ENCODE measurements at places on chromosomes 13 and 19.

DNA sequence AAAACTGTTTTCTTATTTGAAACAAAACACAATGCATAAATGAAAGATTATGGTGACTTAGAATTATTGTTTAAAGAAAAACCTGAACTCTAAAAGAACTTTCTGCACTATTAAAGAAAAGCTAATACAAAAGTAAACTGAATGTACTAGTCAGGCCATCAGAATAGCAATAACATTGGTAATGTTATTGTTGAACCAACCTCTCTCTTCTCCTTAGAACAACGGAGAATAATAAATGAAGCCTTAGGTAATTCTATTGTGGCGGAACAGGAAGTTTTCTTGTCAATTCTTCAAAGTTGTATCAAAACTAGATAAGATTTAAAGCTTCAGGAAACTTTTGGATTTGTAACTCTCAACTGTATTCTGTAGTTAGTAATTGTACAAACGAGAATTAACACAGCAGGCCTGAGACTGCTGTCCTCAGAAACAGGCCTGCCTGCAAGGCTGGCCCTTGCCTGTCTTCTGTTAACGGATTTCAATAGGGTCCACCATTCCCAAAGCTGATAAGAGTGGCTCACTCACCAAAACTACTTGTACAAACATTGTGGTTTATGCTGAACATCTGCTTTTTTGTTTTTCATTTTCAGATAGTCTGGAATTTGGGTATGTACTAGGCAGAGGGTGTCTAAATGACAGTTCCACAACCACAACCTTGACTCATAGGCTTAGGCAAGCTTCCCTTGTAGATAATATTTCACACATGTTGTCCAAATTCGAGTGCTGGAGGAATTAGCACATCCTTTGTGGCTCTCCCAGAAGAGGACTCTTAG is 825.8 kb downstream of the GPC5 start:
- DNase-seq: no peak

DNA sequence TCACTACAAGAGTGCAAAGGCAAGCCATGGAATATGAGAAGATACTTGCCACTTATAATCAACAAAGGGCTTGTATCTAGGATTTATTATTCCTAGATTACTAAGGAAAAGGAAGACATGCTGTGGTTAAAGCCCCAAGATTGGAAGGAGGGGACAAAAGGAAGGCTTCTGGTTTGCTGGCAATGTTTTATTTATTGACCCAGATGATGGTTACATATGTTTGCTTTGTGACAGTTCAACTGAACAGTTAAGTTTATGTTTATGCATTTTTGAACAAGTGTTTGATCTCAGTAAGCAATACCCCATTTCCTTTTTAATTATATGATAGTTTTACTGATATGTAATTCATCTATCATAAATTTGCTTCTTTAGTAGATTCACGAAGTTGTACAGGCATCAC is 40.3 kb downstream of the CDADC1 start:
- DNase-seq: no peak

DNA sequence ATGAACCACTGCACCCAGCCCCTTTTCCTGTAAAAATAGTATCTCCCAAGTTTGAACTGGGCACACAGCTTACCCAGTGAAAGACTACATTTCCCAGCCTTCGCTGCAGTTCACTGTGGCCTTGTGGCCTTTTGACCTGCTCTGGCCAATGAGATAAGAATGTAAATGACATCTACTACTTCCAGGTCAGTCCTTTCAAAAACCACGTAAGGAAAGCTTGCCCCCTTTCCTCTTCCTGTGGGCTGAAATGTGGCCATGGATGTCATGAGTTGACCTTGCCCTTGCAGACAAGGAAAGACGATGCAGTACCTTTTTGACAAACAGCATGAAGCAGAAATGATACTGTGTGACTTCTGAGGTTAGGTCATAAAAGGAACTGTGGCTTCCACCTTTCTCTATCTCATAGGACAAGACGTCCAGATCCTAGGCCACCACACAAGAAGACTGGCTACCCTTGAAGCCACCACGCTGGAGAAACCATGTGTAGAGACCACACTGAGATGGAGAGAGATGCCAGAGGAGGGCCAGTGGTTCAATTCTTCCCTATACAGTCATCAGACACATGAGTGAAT is 19.9 kb downstream of the ACER1 start:
- DNase-seq: no peak

DNA sequence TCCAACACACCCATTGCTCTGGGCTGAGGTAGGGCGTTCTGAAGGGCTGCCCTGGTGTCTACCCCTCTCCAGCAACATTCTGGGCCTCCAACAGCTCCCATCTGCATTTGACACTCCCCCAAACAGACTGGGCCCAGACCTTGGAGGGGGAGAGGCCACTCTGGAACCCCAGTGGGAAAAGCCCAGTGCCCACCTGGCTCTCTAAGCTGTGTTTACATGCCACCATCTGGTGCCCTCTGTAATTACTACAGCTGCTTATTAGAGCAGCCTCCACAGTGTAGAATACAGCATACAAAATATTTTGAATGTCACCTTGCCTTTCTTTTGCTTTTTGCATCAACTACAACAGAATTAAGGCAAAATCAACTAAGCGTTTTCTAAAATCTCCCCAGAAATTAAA is 35.8 kb upstream of the TM9SF2 start:
- no peak for DNase-seq

- no peak for DNase-seq
Measured at GRCh38 chr13:26024558-26024957, 27.3 kb downstream of the SHISA2 start.

DNA sequence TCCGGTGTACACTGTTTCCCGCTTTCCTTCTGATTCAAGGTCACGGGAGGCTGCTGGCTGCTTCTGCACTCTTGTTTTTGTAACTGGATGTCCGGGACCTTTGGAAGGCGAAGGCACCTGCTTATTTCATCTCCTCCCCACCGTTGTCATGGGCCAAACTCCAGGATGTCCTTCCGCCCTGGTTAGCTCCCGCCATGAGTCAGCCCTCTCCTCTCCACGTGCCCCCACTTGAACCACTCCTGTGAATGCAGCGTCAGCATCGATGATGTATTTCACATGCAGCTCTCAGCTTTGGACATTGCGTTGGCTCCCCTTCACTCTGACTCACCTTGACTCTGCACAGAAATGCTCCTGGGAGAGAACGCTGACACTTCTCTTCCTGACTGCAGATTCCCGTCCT is 5.5 kb upstream of the GALP start:
- no peak for DNase-seq

- no peak for DNase-seq
Measured at GRCh38 chr13:79365981-79366380, 40.1 kb downstream of the RBM26 start.

DNA sequence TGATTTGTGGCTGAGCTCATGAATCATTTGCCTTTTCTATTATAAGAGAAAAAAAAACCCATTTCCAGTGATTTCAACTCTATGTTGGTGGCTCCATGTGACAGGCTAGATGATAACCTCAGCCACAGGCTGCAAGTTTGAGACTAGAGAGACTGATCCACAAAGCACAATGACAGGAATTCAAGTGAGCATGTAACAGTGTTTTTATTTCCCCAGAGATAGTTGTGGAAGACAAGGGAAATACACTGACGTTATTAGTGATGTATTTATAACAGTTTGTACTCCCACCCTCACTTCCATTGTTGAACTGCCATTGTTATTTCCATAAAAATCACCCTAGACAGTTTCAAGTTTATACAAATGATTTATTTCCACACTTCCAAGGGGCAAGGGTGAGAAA is 27.9 kb upstream of the EDNRB start:
- no peak for DNase-seq

Measured in activated CD8-positive, alpha-beta memory T cell treated with anti-CD3 and anti-CD28 coated beads for 48 hours (primary cell).